ENCODE measurements at places on chromosomes 4 and X. TPM values are rescaled to one million over a fixed set of nuclear protein-coding genes. Genes with fewer than 3 reads are reported as not detected.

PNCK gene
- 1.4 TPM for total RNA-seq

CCDC149 gene
- 23.2 TPM for total RNA-seq

SMAD1 gene
- 14.7 TPM for total RNA-seq

SPINK2 gene
- not detected for total RNA-seq

VCX3B gene
- total RNA-seq: not detected

TXK gene
- total RNA-seq: 1.6 TPM

RBM47 gene
- 53.3 TPM for total RNA-seq

CLDN22 gene
- not detected for total RNA-seq

LINC00632 gene
- total RNA-seq: 3,113 TPM

PNMA6A gene
- total RNA-seq: 2.5 TPM

All from mesenteric fat pad (tissue), 1 donor.